ENCODE measurements at places on chromosomes 4 and X. TPM values are rescaled to one million over a fixed set of nuclear protein-coding genes. Genes with fewer than 3 reads are reported as not detected.

The CXCL10 gene
- 1.6 TPM for total RNA-seq

The HTN1 gene
- not detected for total RNA-seq

The IL13RA2 gene
- not detected for total RNA-seq

The PPEF2 gene
- 0.13 TPM for total RNA-seq

- H3K27me3 ChIP-seq, result no peaks in the 10 kb centered on the region
- H3K4me1 ChIP-seq, result no peaks in the 10 kb centered on the region
- no peak overlapping the region for H3K4me3 ChIP-seq
- H3K27ac ChIP-seq, result no peak overlapping the region
Observed at GRCh38 chr4:32032136-32032672, 1312.0 kb downstream of the PCDH7 start.

GRCh38 chrX:136627409-136627808, 20.5 kb upstream of the CD40LG start:
- H3K4me3 ChIP-seq, result no peak overlapping the region
- no peaks in the 10 kb centered on the region for H3K36me3 ChIP-seq
- peak; percentile 65 for DNase-seq
- no peak overlapping the region for H3K27ac ChIP-seq
- H3K4me1 ChIP-seq, result peaks cover 81% of the 10 kb centered on the region
- no peaks in the 10 kb centered on the region for H3K27me3 ChIP-seq

- no peaks in the 10 kb centered on the region for H3K36me3 ChIP-seq
- DNase-seq, result no peak
- H3K4me3 ChIP-seq, result no peak overlapping the region
- no peaks in the 10 kb centered on the region for H3K4me1 ChIP-seq
- no peak overlapping the region for H3K27ac ChIP-seq
Observed at GRCh38 chr4:74133786-74134499, 24.0 kb upstream of the MTHFD2L start.

DNA sequence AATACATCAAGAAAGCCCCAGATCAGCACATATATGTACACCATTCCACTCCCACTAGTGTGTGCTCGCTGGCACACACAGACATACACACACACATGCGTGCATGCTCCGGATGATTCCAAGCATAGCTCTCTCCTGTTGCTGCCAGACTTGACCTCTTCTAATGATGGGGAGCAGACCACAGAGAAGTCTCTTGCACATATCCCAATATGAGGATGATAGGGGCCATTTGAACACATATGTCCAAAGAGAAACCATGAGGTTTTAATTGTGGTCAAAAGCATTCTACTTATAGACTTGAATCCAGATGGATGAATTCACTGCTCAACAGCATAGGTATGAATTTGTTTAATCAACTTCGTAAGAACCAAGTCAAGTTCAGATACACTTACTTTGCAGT, 214.9 kb downstream of the AFF2 start:
- no peaks in the 10 kb centered on the region for H3K4me1 ChIP-seq
- no peak overlapping the region for H3K27ac ChIP-seq
- H3K4me3 ChIP-seq, result no peak overlapping the region
- no peaks in the 10 kb centered on the region for H3K36me3 ChIP-seq
- H3K27me3 ChIP-seq, result no peaks in the 10 kb centered on the region

- H3K36me3 ChIP-seq, result no peaks in the 10 kb centered on the region
- H3K4me1 ChIP-seq, result no peaks in the 10 kb centered on the region
- H3K27me3 ChIP-seq, result no peaks in the 10 kb centered on the region
- no peak overlapping the region for H3K27ac ChIP-seq
Observed at GRCh38 chr4:14264437-14264836, 636.9 kb upstream of the BOD1L1 start.

GRCh38 chrX:30904632-30905031, 15.6 kb upstream of the TAB3 start:
- no peak overlapping the region for H3K4me3 ChIP-seq
- no peaks in the 10 kb centered on the region for H3K4me1 ChIP-seq
- no peak for DNase-seq
- H3K27me3 ChIP-seq, result no peaks in the 10 kb centered on the region
- H3K36me3 ChIP-seq, result no peaks in the 10 kb centered on the region

- H3K36me3 ChIP-seq, result no peaks in the 10 kb centered on the region
- H3K4me3 ChIP-seq, result no peak overlapping the region
- no peak overlapping the region for H3K27ac ChIP-seq
- DNase-seq, result no peak
- H3K4me1 ChIP-seq, result no peaks in the 10 kb centered on the region
- H3K27me3 ChIP-seq, result no peaks in the 10 kb centered on the region
Observed at GRCh38 chr4:15344041-15344440, 83.8 kb upstream of the C1QTNF7 start.

- H3K27me3 ChIP-seq, result no peaks in the 10 kb centered on the region
- no peak overlapping the region for H3K4me3 ChIP-seq
- no peak overlapping the region for H3K27ac ChIP-seq
- H3K36me3 ChIP-seq, result no peaks in the 10 kb centered on the region
Observed at GRCh38 chr4:4595252-4595651, 53.4 kb upstream of the STX18 start.
